Fibroblast of mammary gland (primary cell): ENCODE measurements at places on chromosomes 16 and 17.

GRCh38 chr17:2797637-2798036, 1.4 kb downstream of the RAP1GAP2 start:
- no peak for DNase-seq

DNA sequence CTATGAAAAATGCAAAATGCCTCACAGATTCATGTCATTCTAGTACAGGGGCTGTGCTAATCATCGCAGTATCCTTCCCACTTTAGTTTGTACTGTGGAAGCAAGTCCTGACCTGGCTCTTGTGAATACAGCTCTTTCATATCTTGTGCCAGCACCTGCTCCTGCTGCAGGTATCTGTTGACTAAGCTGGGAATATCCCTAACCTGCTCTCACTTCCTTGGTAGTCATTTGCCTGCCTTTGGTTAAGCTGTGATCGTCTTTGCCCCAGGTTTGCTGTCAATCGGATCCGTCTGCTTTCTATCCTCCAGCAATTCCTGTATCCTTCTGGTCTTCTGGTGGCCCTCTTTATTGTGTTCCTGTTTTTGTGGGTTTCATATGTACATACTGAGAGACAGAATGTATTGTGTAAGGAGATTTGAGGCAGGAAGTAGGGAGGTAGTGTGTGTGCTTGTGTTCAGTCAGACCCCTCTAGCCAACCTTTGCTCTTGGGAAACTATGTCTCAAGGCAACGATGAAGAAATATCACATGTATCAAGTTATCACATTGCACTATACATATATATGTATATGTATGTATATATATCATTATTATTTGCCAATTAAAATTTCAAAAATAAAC, 7.7 kb upstream of the GINS3 start:
- DNase-seq, result no peak

GRCh38 chr17:35086931-35087573, 23.5 kb upstream of the RFFL start:
- DNase-seq, result no peak

DNA sequence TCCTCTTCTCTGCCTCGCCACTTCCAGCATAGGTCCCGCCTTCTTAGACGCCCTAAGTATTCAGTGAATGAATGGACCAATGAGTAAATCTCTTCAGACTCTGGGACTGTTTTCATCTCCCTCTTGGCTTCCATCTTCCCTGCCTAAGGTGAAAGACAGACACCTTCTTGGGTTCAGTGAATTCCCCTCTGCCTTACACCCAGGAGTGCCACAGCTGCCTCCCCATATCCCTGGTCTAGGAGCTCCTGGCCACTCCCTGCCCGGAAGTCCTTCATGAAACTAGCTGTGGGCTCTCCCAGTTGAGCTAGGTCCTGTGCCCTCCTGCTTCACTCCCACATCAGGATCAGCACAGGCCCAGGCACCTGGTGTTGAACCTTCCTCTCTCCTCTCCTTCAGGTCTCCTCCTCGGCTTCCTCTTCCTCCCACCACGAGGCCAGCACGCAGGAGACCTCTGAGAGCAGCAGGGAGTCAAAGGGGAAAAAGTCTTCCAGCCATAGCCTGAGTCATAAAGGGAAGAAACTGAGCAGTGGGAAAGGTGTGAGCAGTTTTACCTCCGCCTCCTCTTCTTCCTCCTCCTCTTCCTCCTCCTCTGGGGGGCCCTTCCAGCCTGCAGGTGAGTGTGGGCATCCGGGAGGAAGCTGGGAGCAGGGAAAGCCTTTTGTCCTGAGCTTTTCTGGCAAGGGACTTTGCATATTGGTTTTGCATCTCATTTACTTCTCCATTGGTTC, 10.3 kb downstream of the MLLT6 start:
- DNase-seq, result no peak

- DNase-seq, result no peak
Observed at GRCh38 chr16:1109648-1110047, 13.6 kb upstream of the C1QTNF8 start.

DNA sequence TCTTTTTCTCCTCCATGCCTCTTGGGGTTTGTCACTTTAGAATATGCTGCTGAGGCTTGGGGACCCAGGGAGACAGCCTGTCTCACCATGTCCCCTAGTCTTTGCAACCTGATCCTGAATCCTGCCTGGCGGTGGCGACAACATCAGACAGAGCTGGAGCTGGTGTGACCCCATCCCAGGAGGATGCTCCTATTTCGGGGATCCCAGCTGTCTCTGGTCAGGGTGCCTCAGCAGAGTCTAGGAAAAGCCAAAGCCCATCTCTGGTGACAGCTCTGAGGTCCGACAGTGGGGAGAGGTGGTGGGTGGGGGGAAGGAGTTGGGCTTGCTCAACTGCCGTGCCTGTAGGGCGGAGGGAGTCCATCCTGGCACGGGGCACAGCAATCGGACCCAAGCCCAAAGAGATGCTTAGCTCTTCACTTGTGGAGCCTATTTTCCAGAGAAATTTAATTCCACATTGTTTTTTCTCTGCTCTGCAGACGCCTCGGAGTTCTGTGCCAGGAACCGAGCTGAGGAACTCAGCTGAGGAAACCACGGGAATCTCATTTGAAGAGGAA, 10.3 kb upstream of the TNS4 start:
- no peak for DNase-seq

- no peak for DNase-seq
Observed at GRCh38 chr16:78709137-78709884, 609.9 kb downstream of the WWOX start.

GRCh38 chr17:74738051-74738996, 1.3 kb downstream of the RAB37 start:
- no peak for DNase-seq

DNA sequence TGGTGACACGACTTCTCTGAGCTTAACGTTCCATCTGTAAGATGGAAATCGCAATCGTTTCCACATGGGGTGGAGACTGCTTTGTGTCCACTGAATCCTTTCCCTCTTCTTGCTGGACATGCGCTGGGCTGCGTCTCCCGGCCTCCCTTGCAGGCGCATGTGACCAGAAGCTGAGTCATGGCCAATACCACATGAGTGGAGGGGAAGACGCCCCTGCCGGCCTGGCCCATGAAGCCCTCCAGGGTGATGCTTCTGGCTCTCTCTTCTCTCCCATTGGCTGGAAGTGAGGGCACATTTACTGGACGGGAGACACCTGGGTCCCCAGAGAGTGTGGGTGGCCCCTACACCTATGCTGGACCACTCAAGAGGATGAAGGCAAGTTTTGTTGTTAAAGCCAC, 71.1 kb downstream of the DYNLRB2 start:
- DNase-seq, result no peak

GRCh38 chr16:72921620-72922019, 126.3 kb downstream of the ZFHX3 start:
- no peak for DNase-seq

DNA sequence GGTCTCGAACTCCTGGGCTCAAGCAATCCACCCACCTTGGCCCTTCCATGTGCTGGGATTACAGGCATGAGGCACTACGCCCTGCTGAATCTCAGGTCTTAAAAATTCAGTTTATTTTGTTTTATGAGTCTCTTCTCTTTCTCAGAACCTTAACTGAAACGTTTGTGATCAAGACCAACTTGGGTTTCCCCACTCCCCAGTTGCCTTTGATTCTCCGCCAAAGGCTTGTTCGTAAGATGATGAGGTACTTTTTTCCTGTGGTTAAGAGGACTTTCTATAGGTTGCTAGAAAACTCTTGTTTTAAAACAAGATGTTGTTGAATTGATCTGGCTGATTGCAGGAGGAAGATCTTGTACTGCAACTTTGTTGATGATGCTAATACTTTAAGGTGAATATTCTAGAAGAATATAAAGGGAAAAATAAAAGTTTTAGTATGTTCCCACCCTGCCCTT, 11.7 kb downstream of the ABCC1 start:
- peak; percentile 56 for DNase-seq

DNA sequence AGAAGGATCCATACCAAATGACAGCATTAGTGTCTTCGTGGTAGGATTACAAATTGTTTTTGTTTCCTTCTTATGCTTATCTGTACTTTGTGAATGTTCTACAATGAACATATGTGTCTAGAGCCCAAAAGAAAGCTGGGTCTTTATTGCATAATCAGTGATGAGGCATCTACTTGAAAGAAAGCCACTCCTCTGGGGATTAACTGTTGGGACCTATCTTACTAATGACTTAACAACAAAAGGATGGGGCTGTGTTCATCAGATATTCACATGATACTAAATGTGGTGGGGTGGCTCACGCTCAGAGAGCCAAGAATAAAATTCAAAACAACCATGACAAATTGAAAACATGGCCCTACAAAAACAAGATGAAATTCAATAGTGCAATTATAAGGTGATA, 160.2 kb downstream of the RGS9 start:
- peak; percentile 85 for DNase-seq

GRCh38 chr17:82043507-82043906, 6.0 kb upstream of the DCXR start:
- no peak for DNase-seq

- DNase-seq, result no peak
Observed at GRCh38 chr17:38690386-38690785, 14.7 kb upstream of the MLLT6 start.

DNA sequence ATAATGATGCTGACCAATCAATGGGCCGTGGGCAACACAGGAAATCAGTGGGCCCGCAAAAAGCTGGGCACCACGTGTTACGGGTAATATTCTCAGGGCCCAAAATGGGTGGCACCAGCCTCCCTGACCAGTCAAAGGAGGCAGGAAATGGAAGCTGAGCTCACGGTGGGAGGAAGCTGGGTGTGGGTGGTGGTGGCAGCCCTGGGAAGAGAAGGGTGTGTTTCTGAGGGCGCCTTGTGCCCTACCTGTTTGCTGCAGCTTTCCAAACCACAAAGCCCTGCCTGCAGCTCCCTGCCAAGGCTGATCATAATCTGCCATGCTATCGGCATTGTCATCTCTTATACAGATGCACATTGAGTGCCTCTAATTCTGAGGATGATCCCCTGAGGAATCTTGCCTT, 457.9 kb downstream of the SLC39A11 start:
- no peak for DNase-seq

DNA sequence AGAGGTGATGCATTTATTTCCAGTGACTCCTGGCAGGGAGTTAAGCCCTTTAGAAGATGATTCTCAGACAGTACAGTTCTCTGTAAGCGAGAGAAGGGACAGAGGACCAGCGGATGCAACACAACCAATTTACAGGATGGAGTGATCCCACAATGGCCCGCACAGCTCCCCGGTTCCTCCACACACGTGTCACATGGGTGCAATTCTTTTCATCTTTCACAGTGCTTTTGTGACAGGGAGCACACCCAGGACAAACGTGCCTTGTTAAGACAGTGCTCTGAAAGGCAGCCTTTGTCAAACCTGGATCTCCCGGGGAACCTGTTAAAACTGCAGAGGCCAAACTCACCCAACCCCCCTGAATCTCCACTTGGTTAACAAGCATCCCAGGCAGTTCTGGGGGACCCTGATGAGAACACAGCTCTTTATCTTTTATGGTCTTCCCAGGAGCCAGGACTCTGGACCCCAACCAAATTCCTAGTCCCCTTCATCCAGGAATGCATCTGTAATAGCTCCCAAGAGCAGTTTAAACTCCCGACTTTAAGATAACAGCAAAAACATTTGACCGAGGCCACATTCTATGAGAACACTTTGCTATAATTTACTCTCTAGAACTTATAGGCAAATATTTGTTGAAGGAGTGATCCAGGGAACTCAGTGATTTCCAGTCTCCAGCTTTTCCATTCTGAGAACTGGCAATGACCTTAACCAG, 134.9 kb upstream of the CDH5 start:
- DNase-seq, result no peak

- DNase-seq, result peak; percentile 33
Observed at GRCh38 chr17:32206861-32207260, 58.8 kb upstream of the RHBDL3 start.

GRCh38 chr16:79395591-79395990, 204.9 kb downstream of the MAF start:
- DNase-seq, result no peak

DNA sequence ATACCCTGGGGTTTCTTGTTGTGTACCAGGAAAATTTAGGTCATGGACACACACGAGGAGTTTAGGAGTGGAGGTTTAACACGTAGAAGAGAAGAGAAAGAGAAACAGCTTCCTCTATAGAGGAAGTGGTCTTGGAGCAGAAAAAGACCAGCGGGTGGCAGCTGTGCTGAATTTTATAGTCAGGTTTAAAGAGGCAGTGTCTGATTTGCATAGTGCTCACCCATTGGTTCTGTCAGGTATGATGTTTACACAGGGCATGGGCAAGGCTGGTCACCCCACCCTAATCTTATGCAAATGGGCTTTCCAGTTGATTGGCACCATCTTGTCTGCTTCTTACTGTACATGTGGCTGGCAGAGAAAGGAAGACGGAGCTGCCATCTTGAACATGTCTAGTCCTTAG, 309.0 kb downstream of the CDH13 start:
- no peak for DNase-seq

- no peak for DNase-seq
Observed at GRCh38 chr16:85689285-85689949, 663 bp upstream of the GINS2 start.

DNA sequence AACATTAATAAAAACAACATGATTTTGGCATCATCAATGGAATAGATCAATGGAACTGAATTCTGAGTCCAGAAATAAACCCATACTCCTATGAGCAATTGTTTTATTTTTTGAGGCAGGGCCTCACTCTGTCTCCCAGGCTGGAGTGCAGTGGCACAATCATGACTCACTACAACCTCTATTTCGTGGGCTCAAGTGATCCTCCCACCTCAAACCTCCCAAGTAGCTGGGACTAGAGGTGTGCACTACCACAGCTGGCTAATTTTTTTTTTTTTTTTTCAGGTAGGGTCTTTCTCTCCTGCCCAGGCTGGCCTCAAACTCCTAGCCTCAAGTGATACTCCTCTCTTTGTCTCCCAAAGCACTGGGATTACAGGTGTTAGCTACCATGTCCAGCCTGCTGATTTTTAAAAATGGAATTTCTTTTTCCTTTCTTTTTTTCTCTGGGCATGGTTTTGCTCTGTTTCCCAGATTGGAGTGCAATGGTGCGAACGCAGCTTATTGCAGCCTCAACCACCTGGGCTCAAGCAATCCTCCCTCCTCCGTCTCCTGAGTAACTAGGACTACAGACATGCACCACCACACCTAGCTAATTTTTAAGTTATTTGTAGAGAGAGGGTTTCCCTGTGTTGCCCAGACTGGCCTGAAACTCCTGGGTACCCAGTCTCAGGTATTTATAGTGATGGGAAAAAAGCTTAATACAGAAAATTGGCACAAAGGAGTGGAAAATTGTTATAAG, 7.3 kb upstream of the PRDM7 start:
- no peak for DNase-seq

- no peak for DNase-seq
Observed at GRCh38 chr17:49969134-49969759, at the start of gene DLX4. DLX4 (plus strand) TSS chr17:49969190; CDS start chr17:49969469, 279 bp downstream.

DNA sequence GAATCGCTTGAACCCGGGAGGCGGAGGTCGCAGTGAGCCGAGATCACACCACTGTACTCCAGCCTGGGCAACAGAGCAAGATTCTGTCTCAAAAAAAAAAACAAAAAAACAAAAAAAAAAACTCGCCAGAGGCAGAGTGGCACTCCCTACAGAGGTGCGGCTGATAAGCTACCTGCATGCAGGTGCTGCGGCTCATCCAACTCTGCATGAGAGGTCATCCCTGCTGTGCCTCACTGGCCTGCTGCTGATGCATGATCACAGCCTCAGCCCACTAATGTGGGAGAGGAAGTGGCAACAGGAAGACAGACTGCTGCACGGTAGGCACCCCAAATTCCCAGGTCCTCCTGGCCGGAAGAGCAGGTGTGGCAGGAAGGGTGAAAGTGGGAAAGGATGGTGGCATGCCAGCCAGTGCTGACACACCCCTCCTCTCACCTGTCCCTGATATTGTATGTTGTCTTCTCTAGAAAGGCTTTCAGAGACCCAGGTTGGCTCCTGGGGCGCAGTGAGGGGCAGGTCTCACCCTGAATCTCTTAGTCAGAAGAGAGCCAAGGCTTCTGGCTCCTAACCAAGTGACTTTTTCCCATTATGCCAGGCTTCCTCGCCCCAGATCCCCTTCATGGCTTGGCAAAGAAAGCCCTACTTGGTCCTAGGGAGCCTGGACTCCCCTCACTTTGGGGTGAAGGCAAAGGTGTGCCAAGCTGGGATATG, 11.8 kb downstream of the NXPH3 start:
- no peak for DNase-seq
